Activated T-cell treated with anti-CD3 and anti-CD28 coated beads, Interleukin-2, amount 50 U/mL, for 48 hours (primary cell): ENCODE measurements at places on chromosomes 2 and 18.

GRCh38 chr18:36301884-36302283 is 4.4 kb downstream of the FHOD3 start:
- no peak for DNase-seq

DNA sequence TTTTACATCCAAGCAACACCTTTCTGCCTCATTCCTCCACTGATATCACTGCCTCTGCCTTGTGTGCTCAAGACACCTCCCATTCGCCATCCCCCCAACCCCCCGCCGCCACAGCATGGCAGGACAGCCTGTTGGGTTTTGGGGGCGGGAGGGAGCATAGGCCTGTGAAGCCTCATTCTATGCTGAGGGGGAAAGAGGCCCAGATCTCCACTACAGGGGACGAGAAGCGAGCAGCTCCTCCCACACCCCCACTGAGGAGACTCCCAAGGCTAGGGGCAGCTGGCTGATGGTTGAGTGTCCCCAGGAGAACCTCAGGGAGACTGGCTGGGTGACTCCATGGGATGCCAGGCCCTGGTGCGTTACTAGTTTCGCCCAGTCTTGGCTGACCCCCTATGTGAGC is 214.3 kb upstream of the SIX2 start:
- no peak for DNase-seq

DNA sequence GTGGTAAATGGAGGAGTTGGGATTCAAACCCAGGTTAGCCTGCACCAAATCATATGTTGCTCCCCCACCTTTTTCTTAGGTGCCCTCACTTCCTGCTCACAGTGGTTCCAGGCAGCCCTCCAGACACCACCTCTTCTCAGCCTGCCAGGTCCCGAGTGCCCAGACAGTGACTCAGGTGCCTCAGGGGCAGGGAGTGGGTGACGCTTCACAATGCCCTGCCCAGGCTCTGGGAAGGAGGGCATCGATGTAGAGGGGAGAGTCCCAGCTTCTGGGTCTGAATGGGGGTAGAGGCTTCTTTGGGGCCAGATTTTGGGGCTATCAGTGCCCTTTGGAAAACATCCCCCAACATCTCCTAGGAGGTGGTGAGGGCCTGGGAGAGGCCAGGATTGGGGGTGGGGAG is 5.2 kb upstream of the DNAJB2 start:
- DNase-seq, result no peak

GRCh38 chr18:40921845-40922629 is 1033.0 kb upstream of the PIK3C3 start:
- no peak for DNase-seq

DNA sequence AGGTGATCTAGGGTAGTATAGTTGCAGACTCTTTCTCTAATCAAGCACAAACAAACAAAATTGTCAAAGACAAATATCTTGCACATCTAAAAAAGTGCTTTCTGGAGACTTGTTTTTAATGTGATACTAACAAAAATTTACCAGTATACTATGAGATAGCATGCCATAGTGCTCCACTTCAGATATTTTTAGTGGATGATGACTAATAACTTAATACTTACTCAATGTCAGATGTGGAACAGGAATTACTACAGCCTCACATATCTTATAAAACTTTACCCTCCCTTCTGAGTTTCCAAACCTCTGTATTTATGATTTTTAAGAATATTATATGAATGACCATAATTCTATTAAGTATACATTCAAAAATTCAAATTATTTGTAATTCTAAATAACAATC is 1162.0 kb upstream of the SLC39A10 start:
- no peak for DNase-seq

DNA sequence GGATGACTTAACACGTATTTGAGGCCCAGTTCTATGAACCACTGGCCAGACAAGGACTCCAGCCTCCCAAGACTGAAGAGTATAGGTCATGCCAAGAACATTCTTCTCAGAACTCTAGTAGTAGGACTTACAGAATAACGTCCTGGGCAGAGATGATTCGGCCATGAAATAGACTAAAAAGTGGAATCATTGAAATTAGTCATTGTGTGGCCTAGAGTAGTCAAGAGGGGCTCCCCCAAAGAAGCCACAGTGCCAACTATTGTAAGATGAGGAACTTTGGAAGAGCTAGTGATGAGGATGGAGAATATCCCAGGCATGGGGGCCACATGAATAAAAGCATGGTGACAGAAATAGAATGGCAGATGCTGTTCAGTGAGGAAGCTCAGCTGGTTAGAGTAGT is 101.1 kb downstream of the TRIB2 start:
- DNase-seq, result peak; percentile 24

DNA sequence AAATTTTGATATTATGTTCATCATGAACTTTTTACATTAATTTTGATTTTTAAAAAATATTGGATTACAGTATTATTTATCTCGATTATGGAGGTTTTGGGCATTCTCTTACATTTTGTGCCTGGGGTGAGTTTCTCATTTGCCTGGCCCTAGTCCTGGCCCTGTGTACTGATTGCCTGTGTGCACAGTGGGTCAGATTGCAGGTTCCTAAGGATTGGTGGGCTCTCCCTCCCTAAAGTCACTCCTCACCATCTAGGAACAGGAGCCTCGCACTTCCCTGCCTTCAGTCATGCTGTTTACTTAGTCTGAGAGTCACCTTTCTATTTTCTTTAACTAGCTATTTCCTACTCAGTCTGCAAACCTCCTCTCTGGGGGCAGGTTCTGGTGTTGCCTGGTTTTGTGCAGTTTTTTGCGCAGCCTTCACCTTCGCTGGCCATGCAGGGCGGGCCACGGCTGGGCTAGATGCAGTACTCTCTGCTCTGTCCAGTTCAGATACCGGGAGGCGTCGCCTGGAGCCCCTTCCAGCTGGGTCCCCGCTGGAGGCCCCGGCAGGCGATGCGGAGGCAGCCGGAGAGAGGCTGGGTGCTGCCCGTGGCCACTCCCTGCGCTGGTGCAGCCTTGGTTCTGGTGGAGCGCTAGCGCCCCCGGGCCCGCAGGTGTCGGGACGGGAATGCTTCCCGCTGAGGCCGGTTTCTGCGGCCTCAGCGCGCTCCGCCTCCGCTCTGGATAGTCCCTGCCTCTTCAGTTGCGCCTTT is 23.3 kb upstream of the MC5R start:
- DNase-seq, result peak; percentile 68

GRCh38 chr2:199464606-199465352 is 7.0 kb upstream of the SATB2 start:
- no peak for DNase-seq

DNA sequence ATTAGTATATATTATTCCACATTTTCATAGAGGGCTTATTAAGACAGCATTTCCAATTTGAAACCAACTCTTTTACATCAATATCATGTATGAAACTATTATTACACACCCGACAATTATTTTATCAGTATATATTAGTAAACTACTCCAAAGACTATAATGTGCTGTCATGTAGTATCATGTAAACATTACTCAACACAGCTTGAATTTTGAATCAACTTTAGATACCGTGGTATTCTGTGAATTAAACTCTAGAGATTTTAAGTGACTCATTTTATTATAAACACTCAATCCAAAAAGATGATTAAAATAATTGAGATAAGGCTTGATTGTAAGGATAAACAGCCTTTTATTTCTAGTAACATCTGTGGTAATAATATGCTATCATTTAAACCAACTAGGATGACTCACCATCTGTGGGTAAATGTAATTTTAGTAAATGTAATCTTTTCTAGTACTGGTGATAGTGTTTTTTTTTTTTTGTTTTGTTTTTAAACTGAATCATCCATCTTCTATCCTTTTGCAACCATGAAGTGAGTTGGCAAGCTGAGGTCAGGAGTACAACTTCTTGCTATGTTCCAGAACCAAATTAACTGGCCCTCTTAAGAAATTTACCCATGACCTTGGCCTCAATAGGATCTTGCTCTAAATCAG is 144.3 kb upstream of the SMAD7 start:
- no peak for DNase-seq

DNA sequence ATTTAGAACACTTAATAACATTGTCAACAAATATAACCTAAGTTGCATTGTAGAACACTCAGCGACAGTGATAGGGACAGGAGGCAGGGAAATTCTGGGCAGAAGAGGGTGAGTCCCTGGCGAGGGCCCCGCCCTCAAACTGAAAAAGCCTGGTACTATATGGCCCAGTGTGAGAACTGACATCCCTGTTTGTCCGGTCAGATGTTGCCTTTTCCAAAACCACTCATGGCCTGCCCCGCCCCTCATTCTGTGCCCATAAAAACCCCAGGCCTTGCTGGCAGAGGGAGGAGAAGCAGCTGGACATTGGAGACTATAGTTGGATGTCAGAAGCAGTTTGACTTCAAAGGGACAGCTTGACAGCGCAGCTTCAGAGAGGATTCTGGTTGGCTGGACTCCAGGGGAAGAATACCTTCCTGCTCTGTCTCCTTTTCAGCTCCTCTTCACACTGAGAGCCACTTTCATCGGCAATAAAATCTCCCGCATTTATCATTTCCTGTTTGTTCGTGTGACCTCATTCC is 47.0 kb downstream of the FAM117B start:
- no peak for DNase-seq

- DNase-seq, result no peak
Observed at GRCh38 chr18:48356909-48357631, 52.1 kb downstream of the ZBTB7C start.

DNA sequence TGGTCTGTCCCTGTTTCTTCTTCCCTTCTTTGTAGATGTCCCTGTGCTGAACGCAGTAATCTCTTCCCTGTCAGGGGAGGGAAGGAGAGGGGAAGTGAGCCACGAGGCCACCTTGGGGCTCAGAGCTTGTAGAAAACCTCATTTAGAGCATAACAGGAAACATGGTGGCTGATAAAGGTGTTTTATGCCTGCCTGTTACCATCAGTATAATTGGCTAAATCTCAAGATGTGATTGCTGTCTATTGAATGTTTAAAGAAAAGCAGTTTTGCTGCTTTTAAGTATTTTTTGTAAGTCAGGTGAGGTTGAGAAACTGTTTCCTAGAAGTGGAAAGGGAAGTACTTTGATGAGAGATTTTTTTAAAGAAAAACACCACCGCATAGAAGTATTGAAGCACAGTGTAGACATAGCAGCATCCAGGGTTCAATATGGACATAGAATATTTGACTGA is 59.7 kb upstream of the PDK1 start:
- peak; percentile 32 for DNase-seq

- DNase-seq, result no peak
Observed at GRCh38 chr2:162148956-162149355, 3.1 kb downstream of the GCG start.

- DNase-seq, result no peak
Observed at GRCh38 chr2:190765386-190766173, 115.0 kb upstream of the GLS start.

DNA sequence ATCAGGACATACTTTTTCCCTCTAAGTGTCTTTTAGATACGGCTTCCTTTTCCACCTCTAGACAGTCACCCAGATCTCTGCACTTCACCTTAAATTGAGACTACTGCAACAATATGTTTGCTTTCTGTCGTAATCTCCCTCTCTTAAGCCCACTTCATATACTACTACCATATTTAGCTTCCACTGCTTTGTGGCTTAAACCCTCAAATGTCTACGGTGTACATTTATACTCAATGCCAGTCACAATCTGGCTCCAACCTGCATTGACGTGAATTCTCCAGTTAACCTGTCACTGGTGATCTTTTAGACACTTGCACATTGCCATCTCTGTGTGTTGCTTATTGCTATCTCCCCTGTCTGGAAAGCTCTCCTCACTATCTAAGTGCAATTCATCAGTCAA is 56.4 kb downstream of the ICOS start:
- no peak for DNase-seq

DNA sequence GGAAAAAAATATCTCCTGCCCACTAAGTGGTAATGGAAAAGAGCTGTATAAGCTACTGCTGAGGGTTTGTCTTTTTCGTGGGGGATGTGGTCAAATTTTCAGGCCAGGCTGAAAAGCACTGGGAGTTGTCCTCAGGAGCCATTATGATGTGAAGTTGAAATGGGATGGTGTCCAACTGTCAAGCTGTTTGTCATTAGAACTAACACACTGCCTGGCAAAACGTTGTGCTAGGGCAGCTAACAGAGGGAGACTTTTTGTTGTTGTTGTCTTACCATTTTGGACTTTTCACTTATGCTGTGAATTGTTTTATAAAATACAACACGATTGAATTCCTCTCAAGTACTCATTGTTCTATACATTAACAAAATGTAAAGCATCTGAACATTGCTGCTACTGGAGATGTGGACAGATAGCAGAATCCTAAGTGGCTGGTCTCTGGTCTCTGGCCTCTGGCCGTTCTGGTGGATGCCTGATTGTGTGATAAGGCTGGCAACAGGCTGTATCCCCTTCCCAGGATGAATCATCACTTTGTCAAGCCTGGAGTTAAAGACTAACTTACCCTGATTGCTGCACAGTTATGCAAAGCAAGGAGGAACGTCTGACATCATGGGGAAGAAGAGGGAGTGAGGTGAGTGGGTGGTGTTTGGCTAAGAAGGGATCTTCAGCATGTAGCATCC is 2.3 kb downstream of the MYO1B start:
- no peak for DNase-seq

GRCh38 chr2:41948397-41948763 is 99.4 kb upstream of the PKDCC start:
- DNase-seq, result no peak

DNA sequence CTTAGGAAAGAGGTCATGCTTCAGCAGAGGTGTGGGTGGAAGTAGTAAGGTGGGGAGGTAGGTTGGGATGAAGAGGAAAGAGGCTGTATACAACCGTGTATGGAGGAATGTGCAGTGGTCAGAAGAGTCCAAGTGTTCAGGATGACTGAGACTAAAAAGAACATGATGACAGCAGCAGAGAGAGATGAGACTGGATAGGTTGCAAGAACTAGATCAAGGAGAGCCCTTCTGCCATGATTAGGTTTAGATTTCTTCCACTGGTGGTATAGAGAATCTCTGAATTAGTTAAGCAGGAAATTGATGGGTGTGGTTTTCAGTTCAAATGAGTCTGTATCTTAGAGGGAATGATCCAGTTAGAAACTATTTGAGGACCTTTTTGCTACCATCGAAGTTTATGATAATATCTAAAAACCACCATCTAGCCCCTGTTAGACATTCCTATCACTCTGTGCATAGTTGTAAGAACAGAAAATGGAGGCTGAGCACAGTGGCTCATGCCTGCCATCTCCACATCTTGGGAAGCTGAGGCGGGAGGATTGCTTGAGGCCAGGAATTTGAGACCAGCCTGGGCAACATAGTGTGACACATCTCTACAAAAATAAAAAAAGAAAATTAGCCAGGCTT is 221.0 kb downstream of the LTBP1 start:
- DNase-seq, result no peak

GRCh38 chr2:46487667-46488335 is 8.4 kb downstream of the TMEM247 start:
- no peak for DNase-seq
